ENCODE measurements at places on chromosomes 11 and 22.

DNA sequence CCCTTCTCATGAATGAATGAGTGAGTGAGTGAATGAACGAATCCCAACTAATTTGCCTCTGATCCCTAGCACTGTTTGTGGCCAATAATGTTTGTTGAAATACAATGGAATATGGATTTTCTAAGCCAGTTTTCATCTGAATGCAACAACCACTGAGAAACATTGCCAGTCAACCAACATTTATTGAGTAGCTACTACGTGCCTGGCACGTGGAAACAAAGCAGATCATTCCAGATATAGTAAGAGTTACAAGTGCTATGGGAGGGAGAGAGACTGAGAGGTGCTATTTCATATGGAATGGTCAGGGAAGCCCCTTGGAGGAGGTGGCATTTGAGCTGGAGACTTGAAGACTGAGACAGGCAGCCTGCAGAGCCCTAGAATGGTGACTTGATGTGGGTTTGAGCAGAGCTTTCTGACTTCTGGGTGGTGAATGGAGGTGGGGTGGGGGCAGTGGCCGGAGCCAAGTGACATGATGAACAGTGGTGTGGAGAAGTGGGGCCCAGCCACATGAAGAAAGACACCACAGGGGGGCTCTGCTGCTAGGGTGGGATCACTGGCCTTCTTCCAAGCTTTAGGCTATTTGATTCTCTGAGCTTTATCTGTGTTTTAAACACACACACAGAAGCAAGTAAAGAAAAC lies 35.1 kb upstream of the SMTN start:
- no peak for DNase-seq

- no peak for DNase-seq
These were observed 451.2 kb downstream of the INSC start for GRCh38 chr11:15565880-15566279.

DNA sequence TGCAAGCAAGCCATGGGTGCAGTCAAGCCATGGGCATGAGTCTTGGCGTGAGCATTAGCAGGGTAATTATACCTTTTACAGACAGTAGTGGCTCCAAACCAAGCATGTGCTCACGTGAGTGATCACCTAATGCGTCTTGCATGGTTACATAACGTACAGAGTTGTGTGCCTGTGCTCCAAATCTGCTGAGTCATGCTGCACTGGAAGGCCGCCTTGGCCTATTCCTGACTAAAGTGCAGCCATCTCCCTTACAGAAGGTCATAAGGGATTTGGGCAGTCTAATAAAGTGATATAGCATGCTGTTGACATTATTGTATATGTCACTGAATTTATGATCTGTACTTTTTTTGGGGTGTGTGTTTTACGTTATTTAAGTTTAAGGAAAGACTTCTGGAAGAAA lies 102.4 kb downstream of the ARHGAP42 start:
- no peak for DNase-seq

GRCh38 chr11:107780775-107781174 lies 68.9 kb upstream of the SLN start:
- peak; percentile 32 for DNase-seq

DNA sequence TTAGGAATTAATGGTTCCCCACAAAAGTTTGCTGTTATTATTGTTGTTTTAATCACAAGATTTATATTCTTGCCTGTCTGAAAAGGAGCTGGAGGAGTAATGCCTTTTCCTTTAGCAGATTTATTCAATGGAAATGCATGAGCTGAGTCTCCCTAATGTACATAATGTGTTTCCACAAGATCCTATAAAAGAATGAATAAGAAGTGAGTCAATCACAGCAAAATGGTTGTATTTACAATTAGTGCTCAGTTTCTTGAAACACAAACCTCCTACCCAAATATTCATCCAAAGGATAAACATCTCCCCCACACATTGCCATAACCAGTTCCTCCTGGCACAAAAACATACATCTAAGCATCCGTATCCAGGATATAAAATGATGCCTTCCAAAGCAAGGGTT lies 33.3 kb downstream of the ME3 start:
- peak; percentile 72 for DNase-seq

GRCh38 chr11:124954590-124954955 lies 571 bp downstream of the CCDC15 start:
- DNase-seq, result no peak

DNA sequence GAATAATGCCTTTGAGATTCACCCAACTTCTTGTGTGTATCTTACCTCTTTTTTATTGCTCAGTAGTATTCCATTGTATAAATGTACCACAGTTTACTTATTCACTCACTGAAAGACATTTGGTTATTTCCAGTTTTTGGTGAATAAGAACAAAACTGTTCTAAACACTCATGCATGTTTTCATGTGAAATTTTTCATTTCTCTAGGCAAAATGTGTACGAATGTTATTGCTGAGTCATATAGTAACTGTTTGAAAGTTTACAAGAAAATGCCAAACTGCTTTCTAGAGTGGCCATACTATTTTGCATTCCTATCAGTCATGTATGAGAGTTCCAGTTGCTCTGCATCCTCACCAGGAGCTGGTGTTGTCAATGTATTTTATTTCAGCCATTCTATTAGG lies 8.8 kb upstream of the EMSY start:
- peak; percentile 22 for DNase-seq

DNA sequence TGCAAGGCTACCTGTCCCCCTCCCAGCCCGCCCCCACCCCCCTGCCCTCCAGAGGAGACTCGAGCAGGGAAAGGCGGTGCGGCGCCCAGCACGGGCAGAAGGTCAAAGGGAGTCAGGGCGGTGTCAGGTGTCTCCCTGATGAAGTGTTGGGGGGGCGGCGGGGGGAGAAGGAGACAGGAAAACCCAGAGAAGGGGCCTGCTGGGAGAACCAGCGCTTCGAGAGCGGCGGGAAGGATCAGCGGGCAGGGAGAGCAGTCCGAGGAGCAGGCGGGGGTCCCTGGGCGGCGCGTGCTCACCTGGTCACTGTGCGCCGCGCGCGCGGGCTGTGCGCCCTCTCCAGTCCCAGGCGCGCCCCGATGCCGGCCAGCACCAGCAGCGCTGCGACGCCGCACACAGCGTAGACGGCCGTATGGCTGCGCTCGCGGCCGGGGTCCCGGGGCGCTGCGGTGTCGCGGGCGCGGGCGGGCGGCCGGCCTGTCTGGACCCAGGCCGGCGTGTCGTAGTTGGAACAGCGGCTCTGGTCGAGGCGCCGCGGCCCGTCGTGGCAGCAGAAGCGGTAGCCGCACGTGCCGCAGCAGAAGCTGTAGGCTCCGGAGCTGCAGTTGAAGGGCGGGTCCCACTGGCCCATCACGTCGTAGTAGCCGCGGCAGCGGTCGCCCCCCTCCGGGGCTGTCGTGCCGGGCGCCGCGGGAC lies 886 bp downstream of the SHISA8 start:
- DNase-seq, result no peak
